ENCODE measurements at places on chromosomes 3 and 15. TPM values are rescaled to one million over a fixed set of nuclear protein-coding genes. Genes with fewer than 3 reads are reported as not detected.

DNA sequence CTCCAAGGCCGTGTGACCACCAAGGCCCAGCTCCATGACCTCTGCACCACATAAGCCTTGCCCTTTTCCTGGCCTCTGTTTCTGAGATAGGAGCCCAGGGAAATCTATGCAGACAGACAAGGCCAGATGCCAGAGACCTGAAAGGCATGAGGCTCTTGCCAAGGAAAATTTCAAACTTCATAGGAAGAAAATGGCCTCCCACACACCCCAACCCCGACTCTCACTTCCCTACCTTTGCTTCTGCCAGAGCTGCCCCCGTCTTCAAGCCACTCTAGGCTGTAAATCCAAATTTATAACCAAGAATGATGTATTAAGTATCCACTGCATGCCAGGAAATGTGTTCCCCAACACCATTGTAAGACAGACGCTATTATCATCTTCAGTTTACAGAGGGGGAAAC is 65.5 kb upstream of the HRH1 start:
- no peak for DNase-seq

DNA sequence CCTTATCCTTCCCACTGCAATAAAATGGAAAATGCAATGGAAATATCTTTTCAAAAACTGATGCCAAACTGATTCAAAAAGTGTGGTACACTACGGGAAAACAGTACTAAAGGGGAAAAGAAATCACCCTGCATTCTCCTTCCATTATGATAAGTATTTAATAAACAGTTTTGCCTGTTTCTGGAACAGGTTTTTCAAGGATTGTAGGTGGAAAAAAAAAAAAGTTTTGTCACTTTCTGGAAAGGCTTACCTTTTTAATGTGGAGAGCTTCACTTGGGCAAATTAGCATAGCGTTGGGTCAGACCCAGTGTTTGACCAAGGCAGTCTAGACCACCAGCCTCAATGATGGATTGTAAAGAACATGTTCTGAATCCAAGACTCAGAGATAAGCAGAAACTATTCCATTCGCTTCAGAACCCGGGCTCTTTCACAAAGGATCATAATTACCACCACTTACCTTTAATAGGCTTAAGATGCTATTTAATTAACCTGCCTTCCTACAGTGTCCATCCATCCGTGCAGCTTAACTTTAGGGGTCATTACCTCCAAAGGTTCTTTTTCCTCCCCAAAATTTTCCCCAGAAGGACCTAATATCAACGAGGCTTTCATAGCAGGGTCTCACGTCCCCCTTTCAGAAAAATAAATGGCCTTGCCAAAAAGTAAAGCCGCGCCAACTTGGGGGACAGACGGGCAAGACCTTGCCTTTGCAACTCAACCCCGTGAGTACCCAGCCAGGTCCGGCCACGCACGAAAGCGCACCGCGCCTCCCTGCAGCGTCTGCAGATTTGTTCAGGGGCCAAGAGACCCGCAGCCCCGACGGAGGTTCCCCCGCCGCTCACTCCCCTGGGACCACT is 1.0 kb downstream of the DCBLD2 start:
- no peak for DNase-seq

- no peak for DNase-seq
Observed at GRCh38 chr3:62961874-62962556, 86.8 kb upstream of the CADPS start.

- DNase-seq, result no peak
Observed at GRCh38 chr15:64247906-64248541, 85.2 kb upstream of the PPIB start.

DNA sequence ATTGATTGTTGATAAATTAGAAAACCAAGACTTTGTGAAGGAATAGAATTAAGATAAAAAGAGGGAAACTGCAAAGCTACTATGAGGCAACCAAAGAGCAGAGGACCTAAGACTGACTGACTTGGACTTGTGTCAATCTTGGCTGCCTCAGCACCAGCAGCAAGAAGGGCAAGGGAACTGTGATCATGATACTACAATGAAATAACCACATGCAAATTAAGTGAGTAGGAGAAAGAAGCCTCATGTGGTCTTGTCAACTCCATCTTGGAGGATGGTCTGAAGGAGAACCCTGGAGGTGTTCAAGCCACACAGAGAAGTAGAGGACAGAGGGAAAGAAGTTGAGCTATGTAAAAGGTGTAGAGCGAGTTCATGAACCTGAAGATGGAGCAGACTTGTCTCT is 47.3 kb upstream of the THRB start:
- no peak for DNase-seq

Gene NOX5
- not detected for total RNA-seq

Gene PML
- total RNA-seq, result 42.1 TPM

Gene STIMATE
- total RNA-seq, result 20.6 TPM

Gene ISLR
- 29.4 TPM for total RNA-seq

DNA sequence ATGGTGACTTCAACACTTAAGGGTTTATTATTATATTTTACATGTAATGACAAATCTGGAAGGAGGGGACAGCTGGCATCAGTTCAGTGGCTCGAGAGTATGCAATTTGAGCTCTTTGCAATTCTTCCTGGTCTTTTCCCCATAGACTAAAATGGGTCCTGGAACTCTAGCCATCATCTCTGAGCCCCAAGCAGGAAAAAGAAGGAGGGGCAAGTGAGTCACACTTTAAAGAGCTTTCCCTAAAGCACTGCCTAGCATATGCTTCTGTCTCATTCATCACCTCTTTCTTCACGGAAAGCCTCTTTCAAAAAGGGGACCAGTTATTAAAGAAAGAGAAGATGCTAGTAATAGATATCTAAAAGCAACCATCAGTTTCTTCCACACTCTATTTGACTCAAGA is 466.3 kb downstream of the ZIC1 start:
- no peak for DNase-seq

GRCh38 chr3:123272547-123272946 is 70.8 kb downstream of the SEC22A start:
- DNase-seq, result no peak

GRCh38 chr15:60660290-60661051 is 181.5 kb upstream of the ICE2 start:
- DNase-seq, result no peak

Gene LEKR1
- total RNA-seq, result 0.20 TPM

GRCh38 chr3:155303540-155304097 is 10.1 kb upstream of the STRIT1 start:
- DNase-seq, result no peak

- no peak for DNase-seq
Observed at GRCh38 chr15:48603922-48604321, 41.6 kb downstream of the FBN1 start.

- no peak for DNase-seq
Observed at GRCh38 chr15:71223516-71223915, 108.2 kb downstream of the THSD4 start.

GRCh38 chr3:179688850-179689249 is 36.0 kb downstream of the USP13 start:
- no peak for DNase-seq

DNA sequence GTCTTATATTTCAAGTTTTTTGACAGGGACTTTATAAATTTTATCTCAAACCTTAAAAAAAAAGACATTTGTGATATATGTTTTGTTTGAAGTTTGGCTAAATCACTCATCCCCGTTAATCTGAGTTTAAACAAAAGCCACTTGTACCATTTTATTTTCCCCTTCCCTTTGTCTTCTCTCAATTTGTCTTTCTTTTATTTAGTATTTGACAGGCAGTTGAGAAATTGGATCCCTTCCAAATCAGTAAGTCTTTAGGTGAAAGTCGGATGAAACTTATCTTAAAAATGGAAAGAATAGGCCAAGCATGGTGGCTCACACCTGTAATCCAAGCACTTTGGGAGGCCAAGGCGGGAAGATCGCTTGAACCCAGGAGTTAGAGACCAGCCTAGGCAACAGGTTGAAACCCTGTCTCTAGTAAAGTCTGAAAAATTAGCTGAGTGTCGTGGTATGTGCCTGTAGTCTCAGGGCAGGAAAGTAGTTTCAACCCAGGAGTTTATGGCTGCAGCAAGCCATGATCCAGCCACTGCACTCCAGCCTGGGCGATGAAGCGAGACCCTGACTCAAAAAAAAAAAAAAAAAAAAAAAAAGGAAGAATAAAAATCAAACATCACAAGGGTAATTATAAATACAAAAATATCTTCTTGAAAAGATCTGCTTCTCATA is 394.6 kb upstream of the TPM1 start:
- no peak for DNase-seq

Gene TGM4
- not detected for total RNA-seq

GRCh38 chr3:131299836-131300235 is 81.7 kb upstream of the NUDT16 start:
- no peak for DNase-seq

DNA sequence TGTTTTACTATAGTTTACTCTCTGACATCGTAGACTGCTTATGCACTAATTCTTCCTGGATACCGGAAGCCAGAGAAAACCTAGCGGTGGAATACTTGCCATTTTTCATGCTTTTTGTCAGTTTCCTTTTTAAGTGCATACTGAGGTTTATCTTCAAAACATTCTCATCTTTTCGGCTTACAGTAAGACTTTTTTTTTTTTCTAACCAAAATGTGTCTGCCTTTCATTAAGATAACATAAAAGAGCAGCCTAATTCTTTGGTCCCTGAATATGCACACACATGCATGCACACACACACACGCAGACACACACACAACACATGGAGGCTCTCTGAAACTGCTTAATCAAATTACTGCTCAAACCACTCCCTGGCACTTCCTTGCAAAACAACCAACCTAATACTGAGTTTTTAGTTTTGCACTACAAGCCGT is 1.3 kb downstream of the ZNF445 start:
- DNase-seq, result no peak

Gene CYP1A2
- total RNA-seq, result not detected

DNA sequence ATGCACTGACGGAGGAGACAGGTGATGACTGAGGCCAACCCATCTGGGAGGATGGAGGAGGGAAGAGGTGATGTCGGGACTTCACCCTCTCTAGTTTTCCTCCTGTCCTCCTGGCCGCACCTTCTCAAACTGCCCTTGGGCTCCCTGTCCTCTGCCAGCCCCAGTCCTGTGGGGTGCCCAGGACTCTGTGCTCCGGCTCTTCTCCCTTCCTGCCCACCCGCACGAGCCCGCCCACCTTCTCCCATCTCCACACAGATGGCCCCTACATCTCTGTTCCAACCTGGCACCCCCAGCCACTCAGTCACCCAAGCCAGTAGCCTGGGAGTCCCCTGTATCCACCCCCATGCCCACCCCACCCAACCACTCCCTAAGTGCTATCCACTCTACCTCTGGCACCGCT is 206.7 kb upstream of the LINGO1 start:
- no peak for DNase-seq

GRCh38 chr15:77864211-77865105 is 213.1 kb downstream of the TBC1D2B start:
- DNase-seq, result no peak

Gene GCSAM
- not detected for total RNA-seq

Gene ZNF860
- total RNA-seq, result 0.07 TPM

Gene POPDC2
- total RNA-seq, result 7.8 TPM

DNA sequence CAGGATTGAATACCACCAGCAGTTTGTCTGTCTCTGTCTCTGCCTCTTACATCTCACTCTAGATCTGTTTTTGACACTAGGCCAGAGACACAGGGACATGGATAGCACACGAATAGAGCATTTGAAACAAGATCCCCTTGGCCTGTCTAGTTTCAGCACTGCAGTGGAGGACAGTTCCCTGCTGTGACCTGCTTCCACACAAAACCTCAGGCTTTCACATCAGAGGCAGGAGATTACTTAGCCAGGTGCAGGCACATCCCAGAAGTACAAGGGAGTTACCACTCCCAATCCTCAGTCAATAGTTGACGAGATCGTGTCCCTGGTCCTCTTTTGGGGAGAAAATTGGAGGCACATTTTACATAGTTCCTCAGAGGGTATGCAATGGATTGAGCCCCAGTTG is 34.0 kb upstream of the CCK start:
- no peak for DNase-seq

DNA sequence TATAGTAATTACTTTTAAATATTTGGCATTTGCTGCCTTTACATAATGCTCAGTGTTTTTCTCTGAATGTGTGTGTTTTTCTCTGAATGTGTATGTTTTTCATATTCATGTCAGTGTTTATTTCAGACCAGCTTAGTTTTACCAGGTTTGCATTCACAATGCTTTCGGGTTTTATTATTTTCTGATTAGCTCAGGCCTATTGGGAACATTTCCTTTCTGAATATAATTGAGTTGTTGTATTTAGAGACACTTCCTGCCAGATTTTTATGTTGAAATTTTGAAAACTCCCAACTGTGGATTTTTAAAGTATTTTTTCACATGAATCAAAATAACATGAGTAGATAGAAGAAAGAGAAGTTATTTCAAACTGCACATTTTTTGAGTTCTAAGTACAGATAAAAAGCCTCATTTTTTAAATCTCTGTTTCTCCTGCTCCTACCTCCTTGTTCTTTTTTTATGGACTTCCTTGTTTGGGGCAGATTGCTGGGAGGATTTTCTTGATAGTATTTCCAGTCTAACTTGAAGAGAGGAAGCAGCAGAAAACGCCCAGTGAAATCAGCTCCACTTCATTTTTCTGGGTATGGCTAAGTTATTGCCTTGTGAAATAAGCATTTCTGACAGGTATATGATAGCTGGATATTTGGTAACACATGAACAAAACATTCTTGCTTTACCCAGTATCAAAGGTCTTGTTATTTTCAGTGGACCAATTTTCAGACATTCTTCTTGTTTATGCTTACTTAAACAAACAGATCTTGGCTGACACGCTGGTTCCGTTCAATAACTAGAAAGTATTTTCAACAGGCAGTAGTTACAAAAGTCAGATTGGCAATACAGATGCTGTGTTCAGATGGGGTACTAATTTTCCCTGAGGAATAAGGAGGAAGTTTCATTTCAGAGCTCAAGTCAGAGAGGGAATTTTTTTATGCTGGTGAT is 70.7 kb downstream of the RIOX2 start:
- DNase-seq, result no peak

- no peak for DNase-seq
Observed at GRCh38 chr3:90011131-90011530, 903.7 kb downstream of the EPHA3 start.

- no peak for DNase-seq
Observed at GRCh38 chr3:52546111-52546901, 9.9 kb downstream of the UQCC5 start.

Gene ATP11B
- total RNA-seq, result 28.2 TPM

DNA sequence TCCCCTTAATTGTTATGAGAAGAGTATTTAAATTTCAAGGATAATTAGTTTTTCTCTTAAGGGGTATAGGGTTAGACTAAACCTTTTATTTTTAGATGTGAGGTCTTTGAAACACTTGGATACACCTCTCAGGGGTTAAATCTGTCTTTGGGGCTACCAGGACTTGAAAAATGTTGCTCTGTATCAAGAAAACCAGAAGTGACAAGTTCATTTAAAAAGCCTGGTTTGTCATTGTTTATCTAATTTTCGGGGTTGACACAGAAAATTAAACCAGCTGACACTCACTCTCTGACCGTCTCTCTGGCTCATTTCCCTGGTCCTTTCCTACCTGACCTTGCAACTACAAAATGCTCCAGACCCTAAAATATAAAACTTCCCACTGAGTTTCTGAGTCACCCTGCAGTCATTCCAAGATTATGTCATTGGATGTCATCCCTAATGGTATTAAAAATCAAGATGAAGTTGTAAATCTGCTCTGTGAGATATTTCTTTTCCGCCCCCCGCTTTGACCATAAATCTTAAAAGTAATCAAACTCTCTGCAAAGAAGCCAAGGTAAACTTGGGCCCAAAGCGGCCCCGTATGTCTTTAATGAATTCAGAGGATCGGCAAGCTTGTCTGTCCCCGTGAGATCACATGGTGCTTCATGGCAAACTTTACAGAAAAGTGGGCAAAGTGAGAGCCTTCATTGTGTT is 32.9 kb upstream of the SKOR1 start:
- DNase-seq, result no peak

Gene GUCA1C
- total RNA-seq, result not detected

Gene IL5RA
- not detected for total RNA-seq

- DNase-seq, result no peak
Observed at GRCh38 chr15:47945872-47946650, 174.7 kb upstream of the SLC24A5 start.

Gene THSD4
- 0.85 TPM for total RNA-seq

All from gastrocnemius medialis (tissue), 4 donors.